Mesothelial cell of epicardium (in vitro differentiated cells): ENCODE measurements at places on chromosomes 6 and 20.

GRCh38 chr20:1467082-1467354 lies 369 bp upstream of the NSFL1C start:
- no peak for DNase-seq

- DNase-seq, result no peak
Observed at GRCh38 chr6:75272145-75272840, 12.3 kb downstream of the TMEM30A start.

DNA sequence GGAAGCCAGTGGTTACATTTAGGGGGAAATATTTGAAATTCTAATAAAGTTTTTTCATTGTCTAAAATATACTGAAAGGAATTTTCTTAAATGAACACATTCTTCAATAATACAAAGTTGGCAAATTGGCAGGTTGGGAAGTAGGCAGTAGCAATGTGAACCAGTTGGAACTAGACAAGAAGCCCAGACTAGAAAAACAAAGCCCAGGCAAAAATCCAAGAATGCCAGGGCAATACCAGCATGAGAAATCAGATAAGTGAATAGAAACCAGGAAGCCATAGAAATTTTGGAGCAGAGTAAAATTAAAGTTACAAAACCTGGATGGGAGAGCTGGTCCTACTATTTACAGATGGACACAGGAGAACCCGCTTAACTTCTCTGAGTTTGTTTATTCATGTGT lies 52.2 kb downstream of the TPBG start:
- DNase-seq, result no peak

- DNase-seq, result no peak
Observed at GRCh38 chr20:21941941-21942805, 236.7 kb downstream of the PAX1 start.

- no peak for DNase-seq
Observed at GRCh38 chr20:58783511-58784011, 67.1 kb downstream of the GNAS-AS1 start.

DNA sequence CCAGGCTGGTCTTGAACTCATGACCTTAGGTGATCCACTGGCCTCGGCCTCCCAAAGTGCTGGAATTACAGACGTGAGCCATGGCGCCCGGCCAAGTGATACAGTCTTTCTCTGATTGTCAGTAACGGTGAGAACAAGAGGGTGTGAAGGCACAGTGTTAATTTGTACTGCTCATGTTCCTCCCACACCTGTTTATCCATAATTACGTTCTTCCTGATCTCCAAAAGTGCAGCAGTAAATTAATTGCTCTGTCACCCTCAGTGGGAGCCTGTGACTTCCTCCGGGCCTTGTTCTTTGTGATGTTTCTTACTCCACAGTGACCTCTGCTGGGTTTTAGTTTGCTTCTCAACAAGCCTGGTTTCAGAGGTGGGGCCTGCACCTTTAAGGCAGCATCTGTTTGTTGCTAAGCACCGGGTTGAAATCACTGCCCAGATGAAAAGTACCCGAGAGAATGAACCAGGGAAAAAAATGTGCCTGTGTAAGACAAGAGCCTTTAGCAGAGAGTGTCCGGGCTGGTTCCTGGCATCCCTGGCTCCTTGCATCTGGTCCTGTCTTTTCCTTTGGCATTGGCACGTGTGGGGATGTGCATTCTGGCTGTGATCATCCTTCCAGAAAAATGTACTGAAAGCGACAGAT lies 89.1 kb upstream of the CLDN20 start:
- no peak for DNase-seq

- DNase-seq, result no peak
Observed at GRCh38 chr6:110810896-110811586, 4.2 kb downstream of the CDK19 start.

DNA sequence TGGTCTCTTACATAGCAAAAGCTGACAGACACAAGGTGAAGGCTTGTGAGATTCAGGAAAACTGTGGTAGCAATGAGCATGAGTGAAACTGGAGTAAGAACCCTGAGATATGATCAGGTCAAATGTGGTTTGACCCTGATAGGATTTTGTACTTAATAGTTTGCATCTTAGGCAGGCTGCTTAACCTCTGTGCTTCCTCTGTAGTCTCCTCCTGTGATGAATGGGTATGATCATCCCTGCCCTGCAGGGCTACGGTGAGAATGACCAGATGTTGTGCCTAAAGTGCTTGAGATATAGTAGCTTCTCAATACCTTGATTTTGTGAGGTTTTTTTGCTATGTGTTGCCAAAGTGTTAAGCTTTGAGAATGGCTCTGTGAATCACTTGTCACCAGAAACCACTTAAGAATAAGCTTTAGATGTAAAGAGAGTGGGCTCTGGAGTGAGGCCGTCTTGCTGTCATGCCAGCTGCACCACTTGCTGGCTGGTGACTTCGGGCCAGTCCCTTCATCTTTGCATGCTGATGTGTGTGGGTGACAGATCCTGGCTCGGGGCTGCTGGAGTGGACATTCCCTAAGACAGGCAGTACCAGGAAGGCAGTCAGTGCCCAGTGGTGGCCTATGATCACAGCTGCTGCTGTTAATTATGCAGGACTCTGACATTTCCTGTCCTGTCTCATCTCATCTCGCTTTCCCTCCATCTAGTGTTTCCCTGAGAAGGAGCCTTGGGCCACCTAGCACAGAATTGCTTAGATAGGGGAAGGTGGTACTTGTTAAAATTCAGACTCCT lies 254.7 kb downstream of the NFATC2 start:
- DNase-seq, result no peak

DNA sequence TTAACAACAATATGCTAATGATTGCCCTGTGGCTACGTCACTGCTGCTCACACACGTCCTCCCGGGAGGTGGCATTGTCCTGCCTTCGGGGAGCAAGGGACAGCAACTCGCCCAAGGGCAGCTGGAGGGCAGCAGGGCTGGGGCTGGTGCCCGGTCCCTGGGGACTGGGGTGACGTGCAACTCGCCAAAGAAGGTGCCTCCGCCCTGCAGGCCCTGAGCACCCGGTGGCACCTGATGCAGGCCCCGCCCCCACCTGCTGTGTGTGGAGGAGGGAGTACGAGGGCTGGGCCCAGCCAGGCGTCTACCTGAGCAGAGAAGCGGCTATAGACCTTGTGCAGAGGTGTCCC lies 64.8 kb upstream of the SLCO4A1 start:
- no peak for DNase-seq

DNA sequence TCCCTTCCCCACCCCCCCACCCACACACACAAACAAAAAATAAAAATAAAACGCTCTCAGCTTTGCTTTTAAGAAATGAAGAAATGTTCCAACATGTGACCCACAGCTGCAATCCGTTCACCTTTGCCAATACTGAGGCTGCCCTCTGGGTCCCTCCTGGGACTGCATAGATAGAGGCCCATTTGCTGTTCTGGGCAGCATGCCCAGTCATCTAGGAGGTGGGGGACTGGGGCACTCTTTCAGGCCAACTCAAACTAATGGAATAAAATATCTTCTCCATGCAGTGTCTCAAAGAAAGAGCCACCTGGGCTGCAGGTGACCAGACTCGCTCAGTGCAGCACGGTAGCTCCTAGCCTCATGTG lies 79.9 kb downstream of the SLC22A3 start:
- DNase-seq, result no peak

GRCh38 chr20:41111578-41111951 lies 25.8 kb upstream of the PLCG1 start:
- DNase-seq, result no peak
